ENCODE measurements at places on chromosomes 7 and 10.

DNA sequence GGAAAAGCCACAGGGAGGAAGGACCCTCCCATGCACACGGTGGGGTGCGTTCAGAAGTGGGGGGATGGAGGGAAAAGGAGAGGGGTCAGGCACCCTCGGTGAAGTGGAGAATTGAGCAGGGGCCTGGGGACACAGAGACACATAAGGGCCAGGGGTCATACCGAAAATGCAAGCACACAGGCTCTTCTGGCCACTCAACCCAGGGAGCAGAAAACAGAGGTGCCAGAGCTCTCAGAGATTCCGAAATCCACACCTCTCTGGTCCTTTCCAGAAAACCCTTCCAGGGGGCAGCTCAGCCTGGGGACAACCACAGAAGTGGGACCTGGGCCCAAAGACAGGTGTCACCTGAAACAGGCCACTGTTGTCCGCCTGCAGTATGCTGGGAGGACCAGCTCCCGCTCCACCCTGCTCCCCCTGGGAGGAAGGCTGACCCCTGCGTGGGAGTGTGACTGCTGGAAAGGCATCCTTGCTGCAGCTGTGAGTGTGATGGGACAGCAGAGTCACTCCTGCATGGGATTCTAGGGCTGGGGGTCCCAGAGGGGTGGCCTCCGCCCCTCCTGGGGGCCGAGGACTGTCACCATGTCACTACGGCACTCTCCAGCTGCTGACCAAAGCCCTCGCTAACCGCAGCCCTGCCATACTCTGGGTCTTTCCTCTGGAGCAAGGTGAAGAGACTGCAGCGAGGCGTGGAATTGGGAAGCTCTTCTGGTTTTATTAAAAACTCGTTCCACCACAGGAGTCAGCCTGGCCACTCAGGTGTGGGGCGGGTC lies 63.1 kb downstream of the TMEM209 start:
- no peak for DNase-seq

DNA sequence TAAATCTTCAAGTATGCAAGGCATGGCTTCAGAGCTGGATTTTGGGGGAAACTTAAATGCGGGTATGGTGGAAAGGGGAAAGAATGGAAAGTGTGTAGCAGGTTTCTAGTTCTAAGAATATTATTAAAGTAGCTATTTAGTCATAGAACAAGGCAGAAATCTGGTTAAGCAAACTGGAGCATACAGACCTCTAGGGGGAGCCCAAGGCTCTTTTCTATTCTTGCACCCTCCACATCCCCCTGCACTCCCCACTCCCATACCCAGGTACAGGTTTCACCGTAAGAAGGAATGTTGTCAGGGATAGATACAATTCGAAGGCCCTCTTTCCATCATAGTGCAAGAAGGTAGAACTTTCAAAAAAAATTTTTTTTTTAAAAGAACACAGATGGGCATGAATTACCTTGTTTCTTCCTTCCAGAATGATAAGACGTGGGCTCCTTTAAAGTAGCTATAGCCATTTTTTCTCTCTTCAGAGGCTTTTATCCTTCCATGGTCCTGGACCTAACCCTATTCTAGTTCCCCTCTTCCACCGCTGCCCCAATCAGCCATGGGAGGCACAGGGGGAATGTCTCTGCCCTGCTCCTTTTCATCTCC lies 41.5 kb upstream of the SMIM30 start:
- DNase-seq: no peak

GRCh38 chr7:114921631-114922025 lies 266 bp upstream of the MDFIC start:
- DNase-seq: no peak

- no peak for DNase-seq
Measured at GRCh38 chr7:116522247-116522646, 2.6 kb upstream of the CAV1 start.

DNA sequence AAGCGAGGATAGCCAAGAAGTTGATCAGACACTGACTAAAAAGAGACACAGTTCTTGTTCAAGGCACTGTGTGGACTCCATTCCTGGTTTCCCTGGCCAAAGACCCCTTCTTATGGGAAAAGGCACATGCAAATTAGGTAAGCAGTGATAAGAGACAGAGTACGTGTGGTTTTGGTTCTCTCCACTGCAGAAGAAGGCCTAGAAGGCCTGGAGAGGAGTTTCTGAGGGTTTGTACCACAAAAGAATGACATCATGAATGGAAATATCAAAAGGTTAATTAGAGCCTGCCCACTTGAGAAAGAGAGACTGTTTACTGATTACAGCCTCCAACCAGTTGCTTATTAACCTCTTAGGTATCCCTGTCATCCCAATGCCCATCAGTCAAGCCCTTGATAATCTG lies 137.5 kb downstream of the ZNF365 start:
- DNase-seq: no peak

DNA sequence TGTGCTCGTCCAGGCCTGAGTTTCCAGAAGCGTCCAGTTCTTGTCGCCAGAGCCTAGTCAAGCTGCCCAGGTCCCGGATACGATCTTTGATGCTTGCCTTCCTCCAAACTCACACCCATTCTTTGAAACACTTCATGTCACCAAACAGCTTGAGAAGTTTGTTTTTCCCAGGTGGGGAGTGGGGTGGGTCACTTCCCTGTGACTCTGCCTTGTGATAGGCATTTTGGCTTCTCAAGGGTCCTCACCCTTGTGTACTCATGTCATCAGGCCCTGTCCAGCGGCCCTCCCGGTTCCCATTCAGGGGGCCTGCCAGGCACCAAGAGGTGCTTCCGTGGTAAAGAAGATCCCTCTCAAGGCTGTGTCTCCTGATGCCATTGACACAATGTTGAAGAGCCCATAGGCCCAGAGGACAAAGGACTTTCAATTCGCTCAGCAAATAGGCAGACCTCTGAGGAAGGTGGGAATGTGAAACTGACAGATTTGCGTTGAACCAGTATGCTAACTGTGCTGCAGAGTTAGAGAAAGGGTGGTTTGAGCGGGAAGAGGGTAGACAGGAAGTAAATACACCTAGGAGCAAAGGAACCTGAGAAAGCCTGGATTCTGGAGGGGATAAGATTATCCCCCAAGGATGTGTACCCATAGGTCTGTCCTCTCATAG lies 24.7 kb upstream of the SFTPA1 start:
- no peak for DNase-seq

DNA sequence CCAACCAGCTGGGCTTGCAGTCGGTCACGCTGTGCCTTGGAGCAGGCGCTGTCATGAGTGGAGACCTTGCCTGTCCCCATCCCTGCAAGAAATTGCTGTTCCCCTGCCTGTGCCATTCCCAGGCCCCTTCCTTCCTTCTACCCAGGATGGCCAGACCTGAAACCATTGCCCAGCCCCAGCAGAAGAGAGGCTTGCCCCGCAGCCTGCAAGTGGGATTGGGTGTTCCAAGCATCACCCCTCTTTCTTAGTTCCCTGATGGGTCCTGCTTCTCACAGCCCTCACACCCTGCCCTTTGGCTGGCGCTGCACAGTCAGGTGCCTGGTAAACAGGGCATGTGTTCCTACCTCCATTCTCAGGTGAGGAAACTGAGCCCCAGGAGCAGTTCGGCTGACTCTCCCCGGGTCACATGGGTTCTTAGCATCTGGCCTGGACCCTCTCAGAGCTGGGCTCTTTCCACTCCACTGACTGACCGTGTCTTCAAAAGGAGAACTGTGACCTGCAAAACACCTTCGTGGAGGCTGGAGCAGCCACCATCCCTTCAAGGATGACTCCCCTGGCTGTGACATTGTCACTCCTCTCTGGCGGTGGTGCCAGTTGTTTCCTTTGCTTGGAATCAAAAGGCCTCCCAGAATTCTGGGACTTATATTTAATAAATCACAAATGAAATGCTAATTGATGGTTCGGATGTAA lies 41.9 kb upstream of the PDCD4 start:
- no peak for DNase-seq

DNA sequence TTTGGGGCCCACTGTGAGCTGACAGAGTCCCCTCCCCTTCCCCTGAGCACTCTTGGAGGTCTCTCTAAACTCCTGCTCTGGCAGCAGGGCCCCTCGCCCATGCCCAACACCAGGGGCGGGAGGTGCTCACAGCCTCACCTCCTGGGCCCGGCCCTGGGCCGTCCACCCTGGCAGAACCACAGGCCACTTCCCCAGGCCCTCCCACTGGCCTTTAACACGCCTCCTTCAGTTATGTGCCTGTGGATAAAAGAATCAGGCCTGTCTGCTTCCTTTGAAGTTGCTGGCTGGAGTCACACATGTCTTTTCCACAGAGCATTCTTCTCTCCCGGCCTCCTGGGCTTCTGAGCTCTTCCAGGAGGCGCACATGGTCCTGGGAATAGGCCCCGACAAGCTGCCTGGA lies 10.2 kb downstream of the MYL10 start:
- DNase-seq: no peak

- no peak for DNase-seq
Measured at GRCh38 chr7:128961030-128961659, 23.4 kb downstream of the IRF5 start.

- no peak for DNase-seq
Measured at GRCh38 chr7:45064047-45064725, 24.6 kb downstream of the NACAD start.

DNA sequence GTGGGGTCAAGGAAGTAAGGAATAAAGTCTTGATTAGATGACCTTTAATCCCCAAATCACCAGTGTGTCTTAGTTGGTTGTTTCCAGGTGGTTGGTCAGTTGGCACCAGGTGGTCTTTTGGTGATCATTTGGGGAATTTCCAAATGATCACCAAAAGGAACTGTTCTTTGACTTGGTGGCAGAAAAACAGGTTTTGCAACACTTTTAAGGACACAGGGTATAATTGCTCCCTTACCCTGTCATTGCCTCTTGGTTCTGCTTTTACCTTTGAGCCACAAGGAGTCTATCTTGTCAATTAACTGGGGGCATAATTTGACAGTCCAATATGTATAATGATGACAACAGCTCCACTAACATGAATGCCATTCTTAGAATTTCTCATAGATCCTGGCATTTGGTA lies 104.2 kb downstream of the ADK start:
- no peak for DNase-seq

DNA sequence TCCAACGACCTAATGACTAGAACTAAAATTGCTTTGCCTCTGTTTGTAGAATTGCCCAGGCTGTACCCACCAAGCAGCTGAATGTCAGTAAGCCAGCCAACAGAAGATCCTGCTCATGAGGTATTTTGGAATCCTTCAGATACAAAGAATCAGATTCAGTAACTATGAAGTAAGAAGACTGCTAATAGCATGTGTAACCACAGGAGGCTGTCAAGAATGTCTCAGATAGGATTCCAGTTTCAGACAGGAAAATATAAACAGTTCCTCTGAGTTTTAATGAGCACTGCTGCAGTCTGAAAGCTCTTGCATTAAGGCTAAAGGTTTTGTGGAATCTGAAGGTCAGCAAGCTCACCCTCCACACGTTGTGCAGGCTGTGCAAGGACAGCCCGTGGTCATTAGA lies 112.6 kb upstream of the ADAM12 start:
- DNase-seq: no peak

DNA sequence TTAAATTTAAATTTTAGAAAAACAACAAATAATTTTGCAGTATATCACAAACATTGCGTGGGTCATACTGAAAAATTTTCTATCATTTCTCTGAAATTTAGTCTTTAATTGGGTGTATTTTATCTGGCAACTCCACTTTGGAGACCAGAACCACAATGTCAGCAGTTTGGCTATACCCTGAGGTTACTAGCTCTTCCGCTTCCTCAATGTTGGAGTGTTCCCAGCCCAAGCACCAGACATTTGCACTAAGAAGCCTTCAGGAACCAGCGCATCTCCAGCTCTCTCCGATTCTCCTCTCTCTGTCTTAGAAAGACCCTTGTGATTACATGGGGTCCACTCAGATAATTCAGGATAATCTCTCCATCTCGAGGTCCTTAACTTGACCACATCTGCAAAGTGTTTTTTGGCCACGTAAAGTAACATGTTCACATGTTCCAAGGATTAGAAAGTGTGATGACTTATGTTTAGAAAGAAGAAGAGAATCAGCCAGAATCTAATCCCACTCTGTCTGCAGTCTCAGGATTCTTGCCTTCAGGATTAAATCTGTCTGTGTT lies 43.1 kb upstream of the ADRB1 start:
- DNase-seq: no peak

DNA sequence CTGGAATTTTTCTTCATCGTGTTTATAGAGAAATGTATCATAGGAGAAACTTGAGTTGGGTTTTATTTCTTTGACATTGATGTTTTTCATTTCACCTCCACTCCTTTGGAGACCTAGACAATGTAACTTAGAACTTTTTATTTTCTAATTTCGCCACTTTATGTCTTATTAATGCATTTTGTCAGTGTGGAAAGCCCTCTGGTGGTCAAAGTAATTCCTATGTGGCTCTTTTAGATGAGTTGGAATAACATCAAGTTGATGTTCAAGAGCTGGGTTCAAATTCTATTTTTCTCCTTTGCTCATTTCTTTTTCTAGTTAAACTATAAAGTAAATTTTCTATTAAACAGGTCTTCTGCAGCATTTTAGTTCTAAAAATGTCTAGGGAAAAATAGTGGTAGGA lies 478.6 kb downstream of the LRMDA start:
- DNase-seq: no peak

DNA sequence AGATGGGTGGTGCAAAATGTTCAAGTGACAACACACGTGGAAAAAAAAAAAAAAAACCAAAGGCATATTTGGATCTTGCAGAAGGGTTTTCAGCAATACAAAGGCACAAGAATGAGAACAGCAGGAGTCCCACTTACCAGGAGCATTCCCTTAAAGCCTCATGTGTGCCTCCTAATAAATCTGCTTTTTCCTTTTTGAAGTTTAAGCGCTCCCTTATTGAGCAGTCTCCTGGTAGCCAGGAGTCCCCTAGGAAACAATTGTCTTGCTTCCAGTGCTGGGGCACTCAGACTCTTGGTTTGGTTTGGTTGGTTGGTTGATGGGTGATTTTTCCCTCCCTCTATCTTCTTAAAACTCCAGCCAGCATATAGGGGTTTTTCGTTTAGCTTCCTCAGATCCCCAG lies 321.8 kb upstream of the NFE2L3 start:
- no peak for DNase-seq

GRCh38 chr7:88835147-88835728 lies 39.7 kb upstream of the TEX47 start:
- DNase-seq: no peak

- DNase-seq: no peak
Measured at GRCh38 chr10:78512205-78512550, 478.5 kb downstream of the RPS24 start.

DNA sequence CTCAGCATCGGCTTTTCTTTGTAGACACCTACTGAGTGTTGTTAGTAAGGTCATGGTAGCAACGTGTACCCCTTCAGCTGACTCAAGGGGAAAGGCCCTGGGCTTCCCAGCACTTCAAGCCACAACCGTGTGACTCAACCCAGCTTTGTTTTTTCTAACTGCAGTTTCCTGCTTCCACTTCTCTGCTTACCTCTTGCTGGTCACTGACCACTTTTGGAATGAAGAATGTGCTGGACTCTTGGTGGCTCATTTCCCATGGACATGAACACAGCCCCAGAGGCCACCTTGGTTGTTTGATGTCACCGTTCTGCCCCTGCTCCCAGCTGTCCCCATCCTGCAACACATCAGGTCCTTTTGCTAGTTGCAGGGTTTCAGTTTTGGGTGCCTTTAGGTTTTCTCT lies 69.5 kb upstream of the ZNF438 start:
- no peak for DNase-seq

Data from cerebellar nuclear complex (tissue), 1 donor.